Activated naive CD4-positive, alpha-beta T cell treated with anti-CD3 and anti-CD28 coated beads, Interleukin-2, amount 10 ng/mL, durations not matched to agents 7 days and 5 days (primary cell): ENCODE measurements at places on chromosomes 3 and 15.
A peak's percentile ranks its signal among the peaks of the same experiment; 100 is the strongest.

- no peak for DNase-seq
These were observed 248.0 kb upstream of the P2RY1 start for GRCh38 chr3:152586974-152587373.

DNA sequence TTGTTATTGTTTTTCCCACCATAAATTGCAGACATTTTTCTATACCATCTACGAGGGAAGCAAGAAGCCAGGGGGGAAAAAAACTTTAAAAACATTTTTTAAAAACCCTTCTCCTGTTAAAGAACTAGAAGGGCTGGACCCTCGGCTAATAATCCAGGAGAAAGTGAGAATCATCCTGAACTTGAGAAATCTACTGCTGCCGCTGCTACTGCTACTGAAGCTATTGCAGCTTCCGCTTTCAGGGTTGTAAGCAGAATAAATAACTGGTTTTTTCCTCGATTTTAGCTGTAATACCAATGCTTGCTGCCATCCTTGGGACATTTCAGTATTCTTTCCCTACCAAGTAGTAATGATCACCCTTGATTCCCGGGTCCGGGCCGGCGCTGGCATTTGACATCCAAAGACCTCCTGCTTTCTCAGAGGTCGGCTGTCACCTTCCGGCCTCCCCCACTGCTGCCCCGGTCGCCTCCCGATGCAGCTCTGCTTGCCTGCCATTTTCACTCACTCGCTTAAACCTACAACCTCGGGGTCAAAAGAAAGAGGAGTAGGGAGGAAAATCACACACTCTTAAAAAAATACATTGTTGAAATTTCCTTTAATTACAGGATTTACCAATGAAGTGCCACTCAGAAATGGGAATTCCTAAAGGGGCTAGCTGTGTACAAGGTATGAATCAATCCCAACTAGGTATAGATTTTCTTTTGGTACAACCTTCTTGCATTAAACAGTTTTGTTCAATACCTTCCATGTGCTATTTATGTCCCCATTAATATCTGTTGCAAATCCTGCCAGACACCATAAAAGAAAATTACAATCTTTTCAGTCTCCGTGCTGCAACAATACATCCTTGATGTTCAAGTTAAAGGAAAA is 674 bp upstream of the MECOM start:
- DNase-seq, result no peak

- no peak for DNase-seq
These were observed 9.6 kb downstream of the EMC3 start for GRCh38 chr3:9976721-9977709.

- DNase-seq, result no peak
These were observed 59.6 kb downstream of the PRTG start for GRCh38 chr15:55683376-55683775.

DNA sequence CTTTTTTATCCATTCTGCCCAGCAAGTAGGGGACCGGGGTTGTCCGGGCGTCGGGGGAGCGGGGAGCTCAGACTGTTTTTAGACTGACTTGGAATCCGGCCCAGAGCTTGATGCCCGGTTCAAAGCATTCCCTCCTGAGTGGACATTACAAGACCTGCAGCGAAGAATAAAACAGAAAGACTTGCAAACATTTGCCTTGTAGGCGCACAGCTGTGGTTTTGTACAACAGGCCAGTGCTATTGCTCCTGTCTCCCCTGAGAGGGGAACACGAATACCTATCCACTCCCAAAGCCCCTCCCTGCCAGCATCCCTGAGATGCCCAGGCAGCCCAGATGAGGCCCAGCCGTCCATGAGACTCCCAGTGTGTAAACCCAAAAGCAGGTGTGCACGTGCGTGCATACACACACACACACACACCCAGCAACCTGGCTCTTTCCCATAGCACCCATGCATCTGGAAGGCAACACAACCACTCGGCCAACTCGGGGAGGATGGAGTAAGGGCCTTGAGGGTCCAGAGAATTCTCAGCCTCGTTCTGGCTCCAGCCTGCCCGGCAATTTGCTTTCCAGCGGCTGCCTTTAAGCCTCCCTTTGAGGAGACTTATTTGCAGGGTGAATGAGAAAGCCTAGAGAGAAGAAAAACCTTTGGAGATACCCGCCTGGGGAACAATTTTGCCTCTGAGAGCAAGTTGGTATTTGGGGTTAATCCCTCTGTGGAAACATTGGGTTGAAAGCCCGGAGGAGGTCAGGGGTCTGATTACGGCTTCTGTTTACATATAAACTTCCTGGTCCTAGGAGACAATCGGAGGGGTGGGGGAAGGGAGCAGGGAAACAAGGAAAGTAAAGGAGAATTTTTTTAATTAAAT is 161.0 kb upstream of the HES1 start:
- no peak for DNase-seq

- no peak for DNase-seq
These were observed 218.5 kb downstream of the SLC9A9 start for GRCh38 chr3:143629726-143630125.

GRCh38 chr15:88604381-88605188 is 16.6 kb upstream of the AEN start:
- DNase-seq, result no peak

- DNase-seq, result no peak
These were observed 111.2 kb upstream of the KLHL25 start for GRCh38 chr15:85905751-85906450.

DNA sequence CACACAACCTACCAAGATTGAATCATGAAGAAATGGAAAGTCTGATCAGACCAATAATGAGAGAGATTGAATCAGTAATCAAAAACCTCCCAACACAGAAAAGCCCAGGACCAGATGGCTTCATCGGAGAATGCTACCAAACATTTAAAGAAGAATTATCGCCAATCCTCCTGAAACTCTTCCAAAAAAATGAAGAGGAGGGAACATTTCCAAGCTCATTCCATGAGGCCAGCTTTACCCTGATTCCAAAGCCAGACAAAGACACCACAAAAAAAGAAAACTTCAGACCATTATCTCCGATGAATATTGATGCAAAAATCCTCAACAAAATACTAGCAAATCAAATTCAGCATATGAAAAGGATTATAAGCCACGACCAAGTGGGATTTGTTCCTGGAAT is 94.1 kb downstream of the SENP2 start:
- DNase-seq, result no peak

- no peak for DNase-seq
These were observed 234.1 kb downstream of the GREM1 start for GRCh38 chr15:32951736-32952464.

DNA sequence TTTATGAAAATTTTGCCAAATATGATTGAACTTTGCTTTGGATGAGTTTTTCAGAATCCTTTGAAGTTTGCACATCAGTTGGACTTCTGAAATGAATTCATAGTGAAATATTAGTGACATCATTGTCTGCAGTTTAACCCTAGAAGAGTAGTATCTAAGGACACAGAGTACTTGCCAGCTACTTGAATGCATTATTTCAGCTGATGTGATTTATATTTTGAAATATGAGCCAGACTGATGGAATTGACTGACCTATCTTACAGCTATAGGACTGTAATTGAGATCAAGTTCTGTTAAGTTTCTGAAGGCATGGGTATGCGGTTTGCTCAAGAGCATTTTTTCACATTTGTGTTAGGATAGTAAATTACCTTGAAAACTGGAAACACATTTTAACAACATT is 51.2 kb downstream of the LYSMD4 start:
- DNase-seq, result no peak

DNA sequence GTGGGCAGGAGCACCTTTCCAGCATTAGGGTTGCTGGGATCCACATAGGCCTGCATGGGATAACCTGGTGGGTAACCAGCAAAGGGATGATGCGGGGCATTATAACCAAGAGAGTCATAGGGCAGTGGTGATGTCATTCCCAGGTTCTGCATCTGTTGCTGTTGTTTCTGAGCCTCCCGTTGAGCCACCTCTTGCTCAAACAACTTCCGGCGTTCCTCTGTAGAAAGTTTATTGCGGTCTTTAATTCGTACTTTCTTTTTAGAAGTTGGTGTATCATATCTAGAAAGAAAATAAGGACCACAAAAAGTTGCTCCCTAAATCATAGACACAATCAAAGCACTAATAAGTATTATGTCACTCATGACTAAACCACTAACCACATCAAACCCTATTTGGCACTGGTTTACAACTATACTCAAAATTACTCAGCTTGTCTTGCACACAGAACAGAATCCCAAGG is 77.8 kb downstream of the NBEAL2 start:
- peak; percentile 63 for DNase-seq

DNA sequence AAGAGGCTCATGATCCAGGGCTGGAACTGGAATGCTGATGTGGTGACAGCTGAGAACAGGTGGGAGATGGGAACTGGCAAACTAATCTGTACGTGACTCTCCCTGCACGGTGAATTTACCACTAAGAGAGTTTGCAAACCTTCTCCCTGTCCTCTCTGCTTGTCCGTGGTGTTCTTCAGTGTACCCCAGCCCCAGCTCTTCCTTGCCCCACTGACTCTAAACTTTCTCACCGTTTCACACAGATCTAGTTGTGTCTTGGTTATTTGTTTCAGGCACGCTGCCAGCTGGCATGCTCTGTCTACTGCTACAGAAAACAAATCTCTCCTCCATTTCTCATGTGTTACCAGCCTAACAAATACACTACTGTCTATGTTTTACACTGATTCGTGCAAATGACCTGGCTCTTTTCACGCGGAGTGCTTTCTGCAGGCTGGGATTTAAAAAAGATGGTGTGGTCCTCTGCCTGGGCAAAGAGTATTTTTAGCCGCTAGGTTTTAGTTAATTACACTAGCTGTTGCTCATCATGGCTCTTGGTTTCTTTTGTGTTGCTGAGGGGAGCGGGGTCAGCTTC is 192.7 kb upstream of the LRIG1 start:
- DNase-seq, result no peak

- no peak for DNase-seq
These were observed 96.3 kb downstream of the TPRG1 start for GRCh38 chr3:189267981-189268613.

DNA sequence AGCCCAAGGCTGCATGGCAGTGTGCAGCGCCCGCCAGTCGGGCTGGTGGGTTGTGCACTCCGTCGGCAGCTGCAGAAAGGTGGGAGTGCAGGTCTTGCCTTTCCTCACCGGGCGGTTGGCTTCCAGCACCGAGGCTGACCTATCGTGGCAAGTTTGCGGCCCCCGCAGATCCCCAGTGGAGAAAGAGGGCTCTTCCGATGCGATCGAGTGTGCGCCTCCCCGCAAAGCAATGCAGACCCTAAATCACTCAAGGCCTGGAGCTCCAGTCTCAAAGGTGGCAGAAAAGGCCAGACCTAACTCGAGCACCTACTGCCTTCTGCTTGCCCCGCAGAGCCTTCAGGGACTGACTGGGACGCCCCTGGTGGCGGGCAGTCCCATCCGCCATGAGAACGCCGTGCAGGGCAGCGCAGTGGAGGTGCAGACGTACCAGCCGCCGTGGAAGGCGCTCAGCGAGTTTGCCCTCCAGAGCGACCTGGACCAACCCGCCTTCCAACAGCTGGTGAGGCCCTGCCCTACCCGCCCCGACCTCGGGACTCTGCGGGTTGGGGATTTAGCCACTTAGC is 4.3 kb downstream of the ISL2 start:
- peak; percentile 55 for DNase-seq

DNA sequence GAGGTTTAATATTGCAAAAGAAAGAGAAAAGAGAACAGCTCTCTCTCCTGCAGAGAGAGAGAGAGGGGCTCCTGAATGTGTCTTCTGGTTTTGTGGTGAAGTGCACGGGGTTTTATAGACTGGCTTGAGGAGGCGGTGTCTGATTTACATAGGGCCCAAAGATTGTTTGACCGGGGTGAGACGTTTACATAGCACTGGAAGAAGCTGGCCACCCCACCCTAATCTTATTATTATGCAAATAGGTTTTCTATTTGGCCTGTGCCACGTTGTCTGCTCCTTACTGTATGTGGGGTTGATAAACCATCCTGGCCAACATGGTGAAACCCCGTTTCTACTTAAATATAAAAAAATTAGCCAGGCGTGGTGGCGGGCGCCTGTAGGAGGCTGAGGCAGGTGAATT is 268.6 kb downstream of the SV2B start:
- no peak for DNase-seq

DNA sequence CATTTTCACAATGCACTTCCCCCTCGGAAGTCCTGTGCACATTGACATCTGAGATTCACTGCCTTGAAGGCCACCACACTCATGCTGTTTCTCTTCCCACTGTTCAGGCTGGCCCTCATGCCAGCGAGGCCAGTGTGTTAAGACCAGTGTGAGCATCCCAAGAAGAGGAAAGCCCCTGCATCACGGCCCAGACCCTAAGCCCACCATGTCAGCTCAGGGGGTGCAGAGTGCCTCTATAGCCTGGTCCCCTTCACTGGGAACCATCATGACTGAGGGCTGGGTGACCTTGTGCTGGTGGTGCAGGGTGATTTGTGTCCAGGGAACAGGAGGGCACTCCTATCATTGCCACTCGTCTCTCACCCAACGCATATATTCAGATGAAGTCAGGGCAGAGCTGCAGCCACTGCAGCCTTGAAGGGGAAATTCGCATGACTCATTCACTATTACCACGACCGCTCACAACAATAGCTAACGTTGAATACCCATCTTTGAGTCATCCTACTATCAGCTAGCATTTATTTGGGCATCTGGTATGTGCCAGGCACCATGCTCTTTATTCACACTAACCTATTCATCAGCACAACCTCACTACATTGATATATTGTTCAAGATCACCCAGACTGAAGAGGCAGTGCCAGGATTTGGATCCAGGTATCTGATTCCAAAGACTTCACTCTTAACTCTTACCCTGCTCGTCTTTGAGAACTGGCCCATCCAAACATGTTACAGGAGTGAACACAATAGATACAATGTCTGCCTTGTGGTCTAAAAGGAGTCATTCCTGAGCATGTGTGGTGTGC is 58.8 kb upstream of the SLC6A11 start:
- DNase-seq, result no peak

GRCh38 chr3:16089521-16089920 is 85.0 kb upstream of the GALNT15 start:
- DNase-seq, result no peak

GRCh38 chr3:184325715-184326369 is 11.4 kb downstream of the EIF4G1 start:
- no peak for DNase-seq

- no peak for DNase-seq
These were observed 612.2 kb downstream of the RBMS3 start for GRCh38 chr3:29892976-29893554.

GRCh38 chr3:16739541-16740105 is 134.4 kb upstream of the DAZL start:
- no peak for DNase-seq

- no peak for DNase-seq
These were observed 23.0 kb upstream of the MUSTN1 start for GRCh38 chr3:52857864-52858263.

- DNase-seq, result no peak
These were observed 548.9 kb downstream of the PYDC2 start for GRCh38 chr3:192009903-192010302.

- no peak for DNase-seq
These were observed 103.5 kb downstream of the ASB7 start for GRCh38 chr15:100705841-100706240.

DNA sequence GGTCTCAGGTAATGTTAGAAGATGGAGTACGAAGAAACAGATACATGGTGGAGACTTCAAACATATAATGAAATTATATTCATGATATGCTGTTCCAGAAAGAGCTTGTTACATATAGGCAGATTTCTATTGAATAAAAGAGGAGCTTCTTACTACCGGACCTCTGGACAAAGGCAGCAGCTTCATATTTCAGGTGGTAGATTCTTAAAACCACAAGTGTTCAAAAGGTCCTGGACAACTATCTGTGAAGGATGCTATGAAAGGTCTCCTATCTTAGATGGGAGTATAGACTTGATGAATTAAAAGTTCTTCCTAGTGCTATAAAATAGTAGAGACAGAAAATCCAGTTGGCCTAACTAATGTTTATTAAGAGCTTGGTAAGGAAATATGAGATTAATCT is 43.2 kb downstream of the MYLK start:
- DNase-seq, result no peak

- no peak for DNase-seq
These were observed 293.6 kb downstream of the FGF12 start for GRCh38 chr3:192433704-192434103.

GRCh38 chr3:76551739-76552138 is 488.2 kb upstream of the ROBO2 start:
- no peak for DNase-seq
